ENCODE measurements at places on chromosomes 5 and 9.

- DNase-seq: no peak
Observed at GRCh38 chr5:50738864-50739263, 72.4 kb downstream of the PARP8 start.

DNA sequence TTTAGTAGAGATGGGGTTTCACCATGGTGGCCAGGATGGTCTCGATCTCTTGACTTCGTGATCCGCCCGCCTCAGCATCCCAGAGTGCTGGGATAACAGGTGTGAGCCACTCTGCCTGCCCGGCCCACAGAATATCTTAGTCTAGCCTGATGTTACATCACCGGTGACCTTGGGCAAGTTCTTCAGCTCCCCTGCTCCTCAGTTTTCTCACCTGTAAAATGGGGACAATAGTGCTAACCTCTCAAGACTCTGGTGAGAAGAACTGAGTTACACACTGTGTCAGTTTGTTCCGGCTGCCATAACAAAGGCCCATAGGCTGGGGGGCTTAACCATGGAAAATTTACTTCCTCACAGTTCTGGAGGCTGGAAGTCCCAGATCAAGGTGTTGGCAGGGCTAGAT is 12.5 kb upstream of the HABP4 start:
- DNase-seq: no peak

DNA sequence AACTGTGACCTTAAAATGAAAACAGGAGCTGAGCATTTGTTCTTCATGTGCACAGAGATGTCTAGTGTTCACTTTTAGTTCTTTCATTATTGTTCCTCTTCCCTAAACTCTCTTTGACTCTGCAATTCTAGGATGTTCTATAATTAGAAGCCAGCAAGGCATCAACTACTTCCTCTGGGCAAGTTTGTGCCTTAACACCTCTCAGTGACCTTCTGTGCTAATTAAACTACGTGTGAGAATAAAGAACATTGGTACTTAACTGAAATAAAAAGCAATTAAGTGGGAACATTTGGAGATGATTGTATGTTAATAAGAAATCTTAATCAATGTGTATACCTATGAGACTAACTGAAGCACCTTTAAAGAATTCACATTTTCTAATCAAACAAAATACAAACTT is 242.8 kb downstream of the RASEF start:
- DNase-seq: no peak

- no peak for DNase-seq
Observed at GRCh38 chr5:131999441-132000240, 11.8 kb downstream of the ACSL6 start.

GRCh38 chr9:21060919-21061561 is 16.7 kb downstream of the IFNB1 start:
- no peak for DNase-seq

- peak; percentile 68 for DNase-seq
Observed at GRCh38 chr5:141672841-141673813, 8.9 kb downstream of the ARAP3 start.

DNA sequence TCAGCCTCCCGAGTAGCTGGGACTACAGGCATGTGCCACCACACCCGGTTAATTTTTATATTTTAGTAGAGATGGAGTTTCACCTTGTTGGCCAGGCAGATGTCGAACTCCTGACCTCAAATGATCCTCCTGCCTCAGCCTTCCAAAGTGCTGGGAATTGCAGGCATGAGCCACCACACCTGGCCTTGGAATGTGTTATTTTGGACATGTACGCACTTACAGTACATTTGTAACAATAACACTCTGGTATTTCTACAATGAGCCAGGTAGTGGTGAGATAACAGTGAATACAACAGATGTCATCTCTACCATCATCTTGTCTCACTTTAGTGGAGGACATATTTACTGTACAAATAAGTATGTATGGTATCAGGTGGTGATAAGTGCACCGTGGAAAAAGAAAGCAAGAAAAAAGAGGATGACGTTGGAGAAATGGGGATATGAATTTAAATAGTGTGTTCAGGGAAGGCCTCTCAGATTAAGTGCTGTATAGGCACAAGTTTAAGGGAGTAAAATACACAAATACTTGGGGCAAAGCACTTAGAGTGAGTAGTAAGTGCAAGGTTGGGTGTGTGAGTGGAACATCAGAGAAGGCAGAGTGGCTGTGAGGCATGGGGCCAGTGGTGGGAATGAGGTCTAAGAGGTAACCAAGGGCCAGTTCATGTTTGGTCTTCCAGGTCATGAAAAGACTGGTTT is 100.1 kb downstream of the CDC42SE2 start:
- DNase-seq: no peak

DNA sequence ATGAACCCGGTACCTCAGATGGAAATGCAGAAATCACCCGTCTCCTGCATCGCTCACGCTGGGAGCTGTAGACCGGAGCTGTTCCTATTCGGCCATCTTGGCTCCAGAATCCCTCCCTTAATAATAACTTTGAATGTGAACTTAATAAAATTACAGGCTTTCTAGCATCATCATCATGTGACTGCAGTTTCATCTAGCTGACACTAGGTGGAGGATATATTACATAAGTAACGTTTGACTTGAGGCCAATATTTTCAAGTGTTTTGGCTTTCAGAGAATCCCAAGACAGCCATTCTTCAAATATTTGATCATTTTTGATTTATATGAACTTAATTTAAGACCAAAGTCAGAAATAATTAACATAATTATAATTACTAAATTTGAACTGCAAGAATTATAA is 474.9 kb upstream of the CDH10 start:
- DNase-seq: peak; percentile 5

- no peak for DNase-seq
Observed at GRCh38 chr9:6006749-6007057, 8.7 kb downstream of the RANBP6 start.

GRCh38 chr5:61004448-61004847 is 59.4 kb downstream of the NDUFAF2 start:
- no peak for DNase-seq

DNA sequence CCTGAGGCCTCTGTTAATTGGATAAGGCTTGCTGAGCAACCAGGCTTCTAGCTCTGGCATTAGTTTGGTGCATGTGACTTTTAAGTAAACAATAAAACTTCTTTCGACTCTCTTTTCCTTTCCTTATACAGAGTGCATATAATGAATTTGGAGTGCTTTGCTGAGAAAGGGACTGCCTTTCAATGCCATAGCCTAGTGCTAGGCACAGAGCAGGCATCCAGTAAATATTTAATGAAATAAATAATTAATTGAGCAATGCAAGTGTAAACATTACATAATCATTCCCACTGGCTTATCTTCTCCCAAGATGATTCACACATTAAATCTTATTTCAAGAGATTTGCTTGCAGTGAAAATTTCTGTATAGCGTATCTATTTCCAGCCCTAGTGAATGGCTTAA is 74.1 kb downstream of the NMUR2 start:
- DNase-seq: no peak

DNA sequence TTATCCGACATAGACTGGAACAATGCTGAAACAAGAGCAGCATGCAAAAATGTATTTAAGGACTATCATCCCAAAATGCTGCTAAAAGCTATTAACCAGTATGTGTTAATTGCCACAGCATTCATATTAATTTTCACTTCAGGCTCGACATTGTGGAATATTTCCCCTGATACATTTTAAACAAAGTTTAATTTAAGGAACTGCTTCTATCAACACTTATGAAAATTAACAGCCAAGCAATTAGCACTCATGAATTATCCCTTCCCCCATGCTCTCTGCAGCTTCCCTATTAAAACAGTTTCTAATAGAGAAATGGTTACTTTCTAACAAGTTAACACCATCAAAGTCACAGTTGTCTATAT is 54.8 kb downstream of the MAPKAP1 start:
- DNase-seq: no peak

- DNase-seq: peak; percentile 36
Observed at GRCh38 chr9:127755061-127756060, 20.3 kb upstream of the TOR2A start.

GRCh38 chr5:56344594-56344993 is 111.5 kb upstream of the ANKRD55 start:
- DNase-seq: no peak

GRCh38 chr9:33791117-33791516 is 4.2 kb upstream of the PRSS3 start:
- no peak for DNase-seq

GRCh38 chr5:169943026-169943425 is 37.3 kb downstream of the INSYN2B start:
- no peak for DNase-seq

DNA sequence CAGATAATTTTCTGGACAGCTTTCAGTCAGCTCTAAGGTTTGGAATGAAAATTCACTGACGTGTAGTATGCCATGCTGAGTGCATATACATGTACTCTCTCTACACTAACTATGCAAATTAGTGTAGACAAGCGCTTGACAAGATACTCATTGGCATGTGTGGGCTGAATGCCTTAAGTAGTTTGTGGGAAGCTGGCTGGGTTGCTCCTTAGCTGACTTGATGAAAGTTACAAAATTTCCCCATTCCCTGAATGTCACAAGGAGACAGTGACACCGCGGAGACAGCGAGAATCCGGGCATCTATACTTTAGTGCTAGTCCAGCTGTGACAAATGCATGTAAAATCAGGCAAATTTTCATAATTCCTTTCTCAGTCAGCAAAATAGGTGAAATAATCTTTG is 51.6 kb upstream of the C5orf46 start:
- DNase-seq: no peak

- DNase-seq: no peak
Observed at GRCh38 chr5:88377705-88378656, 109.3 kb upstream of the TMEM161B start.

- no peak for DNase-seq
Observed at GRCh38 chr5:132774406-132774805, 2.6 kb downstream of the SEPTIN8 start.

- DNase-seq: no peak
Observed at GRCh38 chr9:20524776-20525175, 97.5 kb downstream of the MLLT3 start.

- DNase-seq: no peak
Observed at GRCh38 chr9:8382777-8383527, 583.4 kb upstream of the DMAC1 start.

DNA sequence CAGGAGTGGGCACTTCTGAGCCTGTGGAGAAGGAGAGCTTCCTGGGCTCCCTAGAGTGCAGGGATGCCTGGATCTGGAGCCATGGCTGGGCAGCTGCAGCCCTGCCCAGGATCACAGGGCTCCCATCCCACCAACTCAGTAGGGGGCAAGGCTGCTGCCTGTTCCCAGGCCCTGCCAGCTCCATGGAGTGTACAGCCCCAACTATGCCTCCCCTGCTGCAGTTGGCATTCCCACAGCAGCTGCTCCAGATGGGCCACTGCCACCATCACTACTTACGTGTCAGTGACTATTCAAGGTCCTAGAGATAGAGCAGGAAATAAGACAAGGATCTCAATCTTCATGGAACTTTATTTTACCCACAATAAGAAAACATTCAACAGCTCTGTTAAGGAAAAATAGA is 107.1 kb upstream of the TNPO1 start:
- no peak for DNase-seq

DNA sequence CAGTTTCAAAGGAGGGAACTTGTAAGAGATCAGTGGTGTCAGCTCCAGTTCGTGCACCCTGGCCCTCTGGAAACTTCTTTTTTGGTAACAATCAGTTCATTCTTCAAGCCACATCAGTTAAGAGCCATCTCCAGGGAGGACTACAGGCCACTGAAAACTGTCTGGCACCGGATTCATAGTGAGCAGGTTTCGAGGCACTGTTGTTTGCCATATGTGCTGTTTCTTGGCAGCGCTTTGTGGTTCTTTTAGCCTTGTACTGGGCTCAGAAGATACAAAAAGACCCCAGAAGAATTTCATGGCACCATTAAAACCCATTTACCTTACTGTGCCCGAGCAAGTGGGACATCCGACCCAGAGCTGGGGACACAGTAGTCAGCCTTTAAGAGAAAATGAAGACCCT is 68.5 kb downstream of the OTULIN start:
- no peak for DNase-seq

DNA sequence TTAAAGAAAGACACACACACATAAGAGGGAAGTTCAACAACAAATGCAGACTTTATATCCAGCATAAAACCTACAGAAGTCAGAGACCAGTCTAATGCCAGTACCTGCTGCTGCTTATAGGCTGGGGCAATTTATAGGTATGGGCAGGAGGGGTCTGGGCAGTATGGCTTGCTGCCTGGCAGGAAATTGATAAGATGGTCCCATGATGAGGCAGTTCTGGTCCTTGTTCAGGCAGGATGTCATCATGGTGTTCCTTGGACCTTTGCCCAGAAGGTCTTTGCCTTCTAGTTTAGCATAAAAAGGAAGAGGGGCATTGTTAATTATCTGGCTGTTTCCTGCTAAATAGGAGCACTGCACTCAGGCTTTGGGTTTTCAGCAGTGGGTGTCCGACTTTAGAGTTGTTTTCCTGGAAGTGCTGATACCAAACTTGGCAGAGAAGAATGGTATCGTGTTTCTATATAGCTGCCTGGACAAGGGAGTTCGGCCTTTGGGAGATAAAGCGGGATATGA is 10.4 kb upstream of the PDCD1LG2 start:
- no peak for DNase-seq

DNA sequence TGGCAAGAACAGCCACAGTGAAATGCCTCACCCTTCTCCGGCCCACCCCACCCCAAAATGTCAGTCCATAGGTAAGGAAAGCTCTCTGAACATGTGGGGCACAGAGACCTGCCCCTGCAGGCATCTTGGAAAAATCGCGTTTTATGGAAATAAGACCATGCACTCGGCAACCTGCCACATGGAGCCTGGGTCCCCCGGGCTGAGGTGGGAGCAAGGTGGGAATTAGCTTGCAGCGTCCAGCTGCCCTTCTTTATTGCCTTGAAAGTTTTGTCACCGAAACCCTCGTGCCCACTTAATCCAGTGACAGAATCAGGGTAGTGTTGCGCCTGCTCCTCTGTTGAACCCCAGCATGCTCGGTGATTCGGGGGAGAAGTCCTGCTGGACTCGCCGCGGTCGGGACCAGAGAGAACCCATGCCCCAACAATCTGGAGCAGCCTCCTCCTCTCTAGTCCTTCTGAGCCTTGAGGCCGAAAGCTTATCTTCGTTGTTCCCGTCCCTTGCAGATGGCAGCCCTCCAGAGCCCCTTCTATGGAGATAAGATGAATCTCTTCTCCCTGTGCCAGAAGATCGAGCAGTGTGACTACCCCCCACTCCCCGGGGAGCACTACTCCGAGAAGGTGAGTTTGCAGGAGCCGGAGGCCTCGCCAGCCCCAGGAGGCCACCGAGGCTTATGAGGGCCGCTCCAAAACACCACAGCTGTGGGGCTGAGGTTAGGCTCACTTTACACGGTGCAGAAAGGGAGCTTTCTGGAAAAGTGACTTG is 67.9 kb downstream of the PSMB7 start:
- DNase-seq: no peak

Measured in NCI-H2227 treated with DMSO at 0.1 percent for 48 hours (cell line).